Eye (tissue), 1 donor: ENCODE measurements at places on chromosomes 4 and X.

DNA sequence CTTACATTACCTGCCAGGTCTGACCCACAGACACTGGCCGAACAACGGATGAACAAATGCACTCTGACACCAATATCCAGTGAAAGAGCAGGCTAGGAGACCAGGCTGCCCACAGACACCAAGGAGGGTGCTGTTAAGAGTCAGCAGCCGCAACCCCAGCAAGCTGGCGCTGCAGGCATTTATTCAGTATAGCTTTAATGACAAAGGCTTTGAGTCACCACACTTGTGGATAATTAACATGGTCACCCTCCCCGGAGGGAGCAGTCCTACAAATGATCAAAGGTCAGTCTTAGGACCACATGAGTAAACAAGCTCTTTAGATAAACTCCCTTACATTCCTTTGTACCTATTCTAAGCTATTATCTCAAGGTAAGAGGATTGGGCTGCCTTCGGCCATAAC, 368.5 kb upstream of the GRID2 start:
- DNase-seq: no peak

- no peak for DNase-seq
Measured at GRCh38 chr4:122010610-122011009, 58.8 kb upstream of the TRPC3 start.

DNA sequence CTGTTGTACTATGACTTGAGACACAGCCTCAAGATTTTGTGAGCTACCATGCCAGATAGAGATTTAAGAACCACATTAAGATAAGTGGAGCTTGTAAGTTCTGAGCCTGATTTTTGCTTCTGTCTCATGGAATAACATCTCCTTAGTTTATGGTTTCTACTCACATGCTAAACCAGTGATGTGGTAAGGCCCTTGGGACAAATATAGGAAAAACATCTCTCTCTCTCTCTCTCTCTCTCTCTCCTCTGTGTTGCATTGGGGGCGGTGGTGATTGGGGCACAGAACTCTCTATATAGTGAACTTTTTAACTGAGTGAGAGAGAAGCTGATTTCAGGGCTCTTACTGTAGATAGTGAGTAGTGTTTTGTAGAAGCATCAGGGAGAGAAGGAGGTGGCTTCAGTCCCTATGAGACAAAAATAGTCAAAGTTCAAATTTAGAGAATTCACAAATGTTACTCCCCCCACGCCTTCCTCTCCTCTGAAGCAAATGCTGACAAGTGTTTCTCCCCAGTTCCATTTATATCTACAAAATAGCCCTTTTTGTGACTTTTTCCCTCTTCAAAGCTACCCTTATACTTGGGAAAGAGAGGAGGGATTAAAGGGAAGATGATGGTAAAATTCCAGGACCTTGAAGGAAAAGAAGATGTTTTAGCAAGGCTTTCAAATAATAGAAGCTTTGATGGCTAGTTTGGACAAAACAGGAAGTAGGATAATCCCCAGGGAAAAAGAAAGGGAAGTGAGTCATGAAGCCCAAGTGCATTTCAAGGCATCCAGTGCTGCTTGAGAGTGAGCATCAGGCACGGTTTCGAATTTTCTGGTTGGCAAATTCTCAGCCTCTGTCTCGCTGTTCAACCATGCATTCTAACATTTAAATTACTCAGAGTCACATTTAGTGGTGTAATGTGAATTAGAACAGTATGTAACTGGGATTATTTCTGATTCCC, 134.3 kb upstream of the AP1S2 start:
- DNase-seq: peak; percentile 33

GRCh38 chrX:49187028-49187394, 838 bp upstream of the PRICKLE3 start:
- peak; percentile 26 for DNase-seq

GRCh38 chr4:64330143-64330542, 79.1 kb downstream of the TECRL start:
- DNase-seq: no peak
